Colonic mucosa (tissue), 4 donors: ENCODE measurements at places on chromosomes 5 and 9. TPM values are rescaled to one million over a fixed set of nuclear protein-coding genes. Genes with fewer than 3 reads are reported as not detected.

ROR2 gene
- total RNA-seq: 1.7 TPM

TRIP13 gene
- total RNA-seq: 18.1 TPM

TPM2 gene
- total RNA-seq: 321 TPM

LCN2 gene
- 374 TPM for total RNA-seq

TAS2R1 gene
- not detected for total RNA-seq

PTGR1 gene
- total RNA-seq: 55.6 TPM

WHRN gene
- 3.6 TPM for total RNA-seq

FNIP1 gene
- total RNA-seq: 18.1 TPM

SLC46A2 gene
- not detected for total RNA-seq

PRDM9 gene
- total RNA-seq: not detected

OR13J1 gene
- total RNA-seq: not detected

SPATA31A3 gene
- not detected for total RNA-seq

PDZD2 gene
- 2.3 TPM for total RNA-seq

SLC34A1 gene
- not detected for total RNA-seq

PCDHB9 gene
- total RNA-seq: 0.47 TPM

PDE6A gene
- 1.5 TPM for total RNA-seq

AP3S1 gene
- total RNA-seq: 56.7 TPM

CCDC192 gene
- not detected for total RNA-seq

DNA sequence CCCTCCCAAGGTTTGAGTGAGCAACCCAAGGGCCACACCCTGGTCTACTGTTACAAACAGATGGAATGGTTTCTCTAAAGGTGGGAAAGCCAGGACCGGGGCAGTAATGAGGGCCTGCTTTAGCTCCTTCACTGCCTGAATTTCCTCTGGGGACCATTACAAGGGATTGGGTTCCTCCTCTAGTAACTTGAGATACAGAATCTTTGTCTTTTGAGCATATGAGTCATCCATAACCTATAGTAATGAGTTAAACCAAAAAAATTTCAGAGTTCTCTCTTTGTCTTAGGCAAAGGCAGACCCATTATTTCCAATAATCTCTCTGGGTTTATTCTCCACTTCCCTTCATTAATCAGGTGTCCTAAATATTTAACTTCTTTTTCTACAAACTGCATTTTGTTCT lies 618.8 kb downstream of the HINT1 start:
- DNase-seq: no peak

GRCh38 chr9:77498891-77499290 lies 149.2 kb downstream of the GNA14 start:
- no peak for DNase-seq

GRCh38 chr9:85927076-85927475 lies 13.9 kb upstream of the NAA35 start:
- no peak for DNase-seq

- no peak for DNase-seq
Observed at GRCh38 chr5:22835686-22836085, 17.5 kb downstream of the CDH12 start.

DNA sequence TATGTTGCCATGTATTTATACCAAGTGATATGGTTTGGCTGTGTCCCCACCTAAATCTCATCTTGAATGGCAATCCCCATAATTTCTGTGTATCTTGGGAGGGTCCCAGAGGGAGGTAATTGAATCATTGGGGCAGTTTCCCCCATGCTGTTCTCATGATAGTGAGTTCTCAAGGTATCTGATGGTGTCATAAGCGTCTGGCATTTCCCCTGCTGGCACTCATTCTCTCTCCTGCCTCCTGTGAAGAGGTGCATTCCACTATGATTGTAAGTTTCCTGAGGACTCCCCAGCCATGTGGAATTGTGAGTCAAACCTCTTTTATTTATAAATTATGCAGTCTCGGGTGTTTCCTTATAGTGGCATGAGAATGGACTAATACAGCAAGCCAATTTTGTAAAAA lies 140.8 kb upstream of the ADAMTSL1 start:
- no peak for DNase-seq

- no peak for DNase-seq
Observed at GRCh38 chr5:126030698-126031097, 392.5 kb upstream of the GRAMD2B start.

DNA sequence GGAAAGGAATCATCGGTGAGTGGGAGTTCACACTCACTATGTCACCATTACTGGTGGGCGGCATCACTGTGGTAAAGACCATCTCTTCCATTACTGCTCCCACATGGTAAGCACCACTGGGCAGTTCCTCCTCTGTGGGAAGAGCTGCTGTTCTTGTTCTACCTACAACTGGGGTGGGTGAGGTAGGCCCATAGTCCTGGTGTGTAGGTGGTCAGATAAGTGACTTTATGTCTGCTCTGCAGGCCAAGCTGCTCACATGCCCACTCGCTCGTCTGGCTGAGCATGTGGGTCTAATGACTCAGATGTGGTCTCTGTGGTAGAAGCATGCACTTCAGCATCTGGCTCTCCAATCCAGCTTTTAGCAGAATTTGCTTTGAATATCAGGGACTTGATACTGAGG lies 82.9 kb downstream of the TMEM215 start:
- no peak for DNase-seq

DNA sequence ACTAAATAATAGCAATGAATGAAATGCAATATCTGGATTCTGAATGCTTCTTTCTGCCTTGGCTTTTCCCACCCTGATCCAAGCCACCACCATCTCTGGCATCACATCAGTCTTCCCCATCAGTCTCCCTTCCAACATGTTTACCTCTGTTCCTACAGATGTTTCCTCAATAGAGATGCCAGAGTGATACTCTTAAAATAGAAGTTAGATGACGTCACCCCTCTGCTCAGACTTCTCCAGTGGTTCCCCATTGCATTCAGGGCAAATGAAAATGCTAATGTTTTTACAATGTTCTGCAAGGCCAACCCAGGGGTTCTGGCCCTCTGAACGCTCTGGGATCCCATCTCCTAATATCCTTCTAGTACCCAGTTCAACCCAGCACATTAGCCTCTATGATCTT lies 305.8 kb downstream of the TRIM32 start:
- no peak for DNase-seq

GRCh38 chr9:130810609-130811136 lies 24.4 kb upstream of the ABL1 start:
- no peak for DNase-seq

GRCh38 chr9:97507428-97507984 lies 6.0 kb downstream of the TMOD1 start:
- DNase-seq: no peak

- no peak for DNase-seq
Observed at GRCh38 chr9:123457583-123457982, 101.6 kb downstream of the CRB2 start.

DNA sequence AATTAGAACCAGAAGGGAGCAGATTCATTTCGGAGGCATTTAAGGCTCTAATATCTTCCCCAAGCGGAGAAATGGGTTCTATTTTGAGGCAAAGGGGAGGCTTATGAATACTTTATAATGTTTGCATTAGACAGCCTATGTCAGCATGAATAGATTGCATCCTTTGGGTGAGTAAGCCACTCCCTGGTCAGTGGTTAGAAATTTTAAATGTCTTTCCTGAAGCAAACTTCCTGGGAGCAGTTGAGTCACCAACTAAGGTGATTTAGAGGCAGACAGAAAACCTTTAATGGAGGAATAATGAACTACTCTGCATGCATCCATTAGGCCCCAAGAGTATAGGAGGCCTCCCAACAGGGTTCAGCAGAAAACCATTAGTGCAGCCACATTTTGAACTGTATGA lies 204.9 kb downstream of the ELAVL2 start:
- DNase-seq: no peak

- no peak for DNase-seq
Observed at GRCh38 chr5:180652771-180653170, 3.4 kb upstream of the FLT4 start.

DNA sequence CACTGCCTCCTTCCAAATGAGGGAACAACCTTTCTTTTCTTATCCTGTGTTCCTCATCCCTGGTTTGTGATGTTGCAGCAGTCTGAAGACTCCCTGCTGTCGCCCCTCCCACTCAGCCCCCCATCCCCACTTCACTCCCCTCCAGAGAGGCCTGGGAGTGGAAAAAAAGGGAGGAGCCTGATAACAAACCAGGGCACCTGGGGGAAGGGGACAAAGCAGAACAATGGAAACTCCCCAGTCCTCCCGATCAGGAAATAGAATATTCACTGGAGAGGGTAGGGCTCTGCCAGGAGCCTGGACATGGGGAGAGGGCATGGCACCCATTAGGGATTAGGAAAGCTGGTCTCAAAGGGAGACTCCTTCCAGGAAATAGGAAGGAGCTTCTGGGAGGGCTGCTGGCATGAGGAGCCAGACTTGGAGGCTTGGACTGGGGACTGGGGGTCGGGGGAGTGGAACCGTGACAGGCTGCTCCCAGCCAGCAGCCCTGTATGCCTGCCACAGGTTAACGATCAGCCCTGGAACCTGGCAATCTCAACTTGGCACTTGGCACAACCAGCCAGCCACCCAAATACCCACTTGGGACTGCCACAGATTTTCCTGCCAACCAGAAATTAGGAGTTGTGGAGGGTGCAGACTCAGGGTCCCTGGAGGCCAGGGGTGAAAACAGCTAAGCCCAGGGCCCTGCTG lies 20.0 kb downstream of the PCDH1 start:
- no peak for DNase-seq

DNA sequence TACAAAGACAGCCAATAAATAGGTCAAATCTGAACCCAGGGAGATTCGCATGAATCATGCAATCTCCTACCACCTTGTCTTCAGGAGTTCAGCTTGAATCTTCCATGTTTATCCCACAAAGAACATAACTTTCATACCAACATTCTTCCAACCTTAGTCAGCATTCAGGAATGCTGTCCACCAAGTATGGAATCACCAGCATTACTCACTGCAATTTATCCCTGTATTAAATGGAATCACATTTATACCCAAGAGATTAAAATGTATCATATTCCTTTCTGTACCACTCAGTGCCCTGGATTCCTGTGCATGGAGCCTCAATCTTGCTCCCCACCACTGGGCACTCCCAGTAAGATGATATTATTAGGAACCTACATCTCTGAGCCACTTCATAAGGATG lies 162.6 kb downstream of the GLIS3 start:
- DNase-seq: no peak

DNA sequence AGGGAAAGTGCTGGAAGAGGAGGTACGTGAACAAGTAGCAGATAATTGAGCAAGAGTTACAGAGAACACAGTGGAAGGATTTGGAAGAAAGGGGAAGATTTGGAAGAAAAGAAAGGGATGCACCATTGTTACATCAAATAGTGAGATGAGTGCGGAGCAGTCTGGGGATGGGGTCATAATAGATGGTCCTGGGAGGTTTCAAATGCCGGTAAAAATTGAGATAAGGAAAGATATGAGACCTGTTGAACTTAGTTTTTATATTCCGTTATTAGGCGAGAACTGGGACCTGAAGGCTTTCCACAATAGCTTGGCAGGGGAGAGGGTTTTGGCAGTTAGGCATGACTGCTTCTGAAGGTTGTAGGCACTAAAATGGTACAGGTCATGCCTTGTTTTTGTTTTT lies 20.9 kb downstream of the ATP6V0E1 start:
- no peak for DNase-seq

GRCh38 chr9:14424289-14424688 lies 110.3 kb upstream of the NFIB start:
- no peak for DNase-seq

- DNase-seq: no peak
Observed at GRCh38 chr9:129242191-129242941, 64.3 kb upstream of the IER5L start.

- no peak for DNase-seq
Observed at GRCh38 chr5:116989995-116990394, 415.4 kb upstream of the SEMA6A start.

- no peak for DNase-seq
Observed at GRCh38 chr9:74499111-74499601, 2.0 kb downstream of the RORB start.

GRCh38 chr5:175895686-175896102 lies 24.3 kb downstream of the CPLX2 start:
- no peak for DNase-seq

GRCh38 chr5:123673107-123673506 lies 161.1 kb downstream of the CSNK1G3 start:
- DNase-seq: no peak

DNA sequence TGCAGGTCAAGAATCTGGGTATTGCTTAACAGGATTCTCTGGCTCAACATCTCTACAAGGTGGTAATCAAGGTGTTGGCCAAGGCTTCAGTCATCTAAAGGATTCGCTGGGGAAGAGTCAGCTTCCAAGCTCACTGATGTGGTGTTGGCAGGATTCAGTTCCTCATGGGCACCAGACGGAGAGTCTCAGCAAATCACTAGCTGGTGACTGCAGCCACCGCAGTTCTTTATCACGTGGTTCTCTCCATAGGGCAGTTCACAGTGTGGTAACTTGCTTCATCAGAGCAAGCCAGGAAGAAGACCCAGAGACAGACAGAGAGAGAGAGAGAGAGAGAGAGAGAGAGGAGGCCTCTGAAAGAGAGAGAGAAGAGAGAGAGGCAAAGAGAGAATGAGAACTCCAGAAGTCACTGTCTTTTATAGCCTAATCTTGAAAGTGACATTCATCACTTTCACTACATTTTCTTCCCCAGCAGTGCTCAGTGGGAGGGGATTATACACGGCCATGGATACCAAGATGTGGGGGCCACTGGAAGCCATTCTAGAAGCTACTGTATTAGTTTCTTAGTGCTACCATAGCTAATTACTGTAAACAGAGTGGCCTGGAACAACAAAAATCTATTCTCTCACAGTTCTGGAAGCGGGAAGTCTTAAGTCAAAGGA lies 109.2 kb upstream of the SMIM23 start:
- no peak for DNase-seq

GRCh38 chr5:38607930-38608564 lies 51.6 kb upstream of the LIFR start:
- DNase-seq: no peak

DNA sequence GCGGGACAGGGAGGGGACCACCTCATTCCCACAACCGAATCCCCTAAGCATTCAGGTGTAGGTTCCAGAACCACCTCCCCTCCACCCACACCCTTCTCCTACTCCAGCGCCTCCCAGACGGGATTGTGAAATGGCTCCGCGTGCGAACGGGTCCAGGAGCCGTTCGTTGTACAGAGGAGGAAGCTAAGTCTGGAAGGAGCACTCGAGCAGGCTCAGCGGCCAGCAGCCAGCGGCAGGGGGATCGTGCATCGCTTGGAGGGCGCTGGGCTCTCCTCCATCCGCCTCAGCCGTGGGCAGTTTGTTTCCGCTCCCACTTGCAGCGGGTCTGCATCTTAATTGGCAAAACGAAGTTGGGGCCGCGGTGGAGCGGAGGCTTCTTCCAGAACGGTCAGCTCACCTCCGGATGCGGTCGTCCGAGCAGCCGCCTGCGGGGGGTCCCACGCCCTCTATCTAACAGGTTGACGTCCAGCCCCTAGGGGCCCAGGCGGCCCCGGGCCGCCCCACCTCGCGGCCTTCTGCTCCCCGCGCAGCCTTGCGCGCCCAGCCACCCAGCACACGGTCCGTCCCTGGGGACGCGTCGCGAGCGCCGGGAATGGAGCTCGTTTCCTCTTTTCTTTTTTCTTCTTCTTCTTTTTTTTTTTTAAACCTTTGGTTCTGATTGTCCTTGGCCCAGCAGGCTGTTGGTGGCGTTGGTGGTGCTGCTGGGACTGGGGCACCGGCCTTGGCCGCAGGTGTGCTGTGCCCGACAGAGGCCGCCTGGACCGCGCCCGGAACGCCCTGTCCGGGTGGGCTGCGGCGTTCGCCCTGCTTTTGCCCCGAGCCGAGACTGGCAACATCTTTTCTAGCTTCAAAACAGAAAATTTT lies 3.9 kb upstream of the BARX1 start:
- DNase-seq: no peak
